ENCODE measurements at places on chromosomes 6 and 20.

GRCh38 chr6:101396548-101397173 is 3.2 kb downstream of the GRIK2 start:
- peak; percentile 68 for DNase-seq

DNA sequence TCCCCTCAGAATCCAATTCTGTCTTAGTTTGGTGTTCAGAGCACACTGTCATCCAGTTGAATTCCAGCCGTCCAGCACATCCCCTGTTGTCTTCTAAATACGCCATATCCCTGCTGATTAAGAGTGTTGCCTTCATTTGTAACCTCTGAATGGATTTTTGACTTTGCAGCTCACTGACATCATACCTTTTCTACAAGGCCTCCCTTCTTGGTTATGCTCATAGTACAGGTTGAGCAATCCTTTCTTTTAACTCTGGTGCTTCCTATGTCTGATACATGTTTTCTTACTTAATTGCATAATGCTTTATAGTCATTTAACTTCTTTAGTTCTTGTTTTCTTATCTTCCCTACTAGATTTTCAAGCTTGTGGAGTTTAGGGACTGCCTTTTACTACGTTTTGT is 36.4 kb downstream of the XRN2 start:
- DNase-seq: no peak

- no peak for DNase-seq
Measured at GRCh38 chr6:85506441-85507093, 56.7 kb downstream of the NT5E start.

GRCh38 chr20:44495802-44496481 is 20.3 kb downstream of the TTPAL start:
- peak; percentile 16 for DNase-seq

GRCh38 chr6:149061930-149062329 is 255.6 kb upstream of the TAB2 start:
- DNase-seq: no peak

- DNase-seq: peak; percentile 80
Measured at GRCh38 chr6:43771858-43772680, 2.1 kb downstream of the VEGFA start.

GRCh38 chr20:51116765-51117686 is 94.1 kb upstream of the KCNG1 start:
- no peak for DNase-seq

GRCh38 chr20:47659904-47660601 is 125.2 kb downstream of the SULF2 start:
- no peak for DNase-seq

DNA sequence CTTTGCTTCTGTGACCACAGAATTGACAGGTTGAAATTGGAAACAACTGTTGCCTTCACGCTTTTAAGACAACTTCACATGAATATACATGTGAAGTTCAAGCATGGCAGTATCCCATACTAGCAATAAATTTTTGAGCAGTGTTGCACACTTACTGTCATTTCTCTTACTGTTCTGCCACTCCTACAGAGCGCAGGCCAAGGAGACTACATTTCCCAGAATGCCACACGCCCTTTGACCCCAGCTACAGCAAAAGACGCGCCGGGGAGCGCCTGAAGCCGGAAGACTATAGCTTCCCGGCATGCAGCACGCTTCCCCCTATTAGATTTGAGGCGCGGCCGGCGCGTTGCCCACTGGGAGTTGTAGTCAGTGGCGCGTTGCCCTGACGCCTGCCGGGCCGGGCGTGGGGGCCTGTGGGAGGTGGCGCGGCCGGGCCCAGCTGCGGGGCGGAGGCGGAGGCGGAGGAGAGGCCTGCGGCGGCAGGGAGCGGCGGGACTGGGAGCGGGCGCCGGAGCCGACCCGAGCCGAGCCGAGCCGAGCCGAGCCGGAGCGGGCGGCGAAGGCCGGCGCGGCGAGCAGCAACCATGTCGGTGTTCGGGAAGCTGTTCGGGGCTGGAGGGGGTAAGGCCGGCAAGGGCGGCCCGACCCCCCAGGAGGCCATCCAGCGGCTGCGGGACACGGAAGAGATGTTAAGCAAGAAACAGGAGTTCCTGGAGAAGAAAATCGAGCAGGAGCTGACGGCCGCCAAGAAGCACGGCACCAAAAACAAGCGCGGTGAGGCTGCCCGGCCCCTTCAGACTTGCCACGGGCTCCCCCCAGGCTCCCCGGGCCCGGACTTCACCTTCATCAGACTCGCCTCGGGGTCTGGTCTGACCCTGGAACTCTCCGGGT is at the start of gene CHMP4B:
CHMP4B (plus strand) TSS at position 464 of the 891 bp plus-strand sequence; CDS start at position 585, 121 bp downstream.
- DNase-seq: peak; percentile 99

GRCh38 chr6:13522656-13523055 is 35.3 kb upstream of the GFOD1 start:
- DNase-seq: peak; percentile 57
